ENCODE measurements at places on chromosomes 3 and 15. TPM values are rescaled to one million over a fixed set of nuclear protein-coding genes. Genes with fewer than 3 reads are reported as not detected.

- peak; percentile 77 for DNase-seq
These were observed 25.4 kb downstream of the ISG20 start for GRCh38 chr15:88664151-88664778.

DNA sequence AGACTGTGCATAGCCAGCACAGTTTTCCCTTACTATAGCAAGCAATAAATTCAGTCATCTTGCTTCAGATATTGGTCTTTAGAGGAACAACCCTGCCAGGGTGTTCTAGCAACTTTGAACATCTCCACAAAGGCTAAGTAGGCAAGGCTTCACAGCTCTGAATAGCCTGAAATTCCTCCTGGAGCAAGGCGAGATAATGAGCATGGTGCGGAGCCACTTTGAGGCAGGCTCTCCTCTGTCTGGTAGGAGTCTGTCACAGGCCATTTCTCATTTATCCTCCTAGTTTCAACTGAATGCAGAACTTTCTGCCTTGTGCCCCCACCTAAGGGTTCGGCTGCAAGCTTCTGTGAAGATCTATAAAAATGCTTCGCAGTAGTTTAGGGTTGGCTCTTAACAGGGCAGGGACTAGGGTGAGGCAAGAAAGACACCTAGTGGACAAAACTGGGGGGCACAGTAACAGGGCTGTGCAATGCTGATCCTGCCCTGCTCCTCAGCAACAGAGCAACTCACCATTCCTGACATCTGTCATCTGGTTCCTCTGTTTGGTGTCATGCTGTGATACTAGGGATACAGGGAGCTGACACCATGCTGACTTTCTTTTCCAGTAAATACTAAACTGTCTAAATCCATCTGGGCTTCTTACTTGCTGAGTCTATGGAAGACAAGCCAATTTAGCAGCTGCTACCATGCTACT, 16.6 kb upstream of the EHHADH start:
- DNase-seq: no peak

- DNase-seq: no peak
These were observed 310.1 kb downstream of the UACA start for GRCh38 chr15:70453238-70453637.

Gene GPR156
- total RNA-seq: 0.42 TPM

Gene CFAP91
- total RNA-seq: 0.44 TPM

Data from CD4-positive, CD25-positive, alpha-beta regulatory T cell (primary cell).